ENCODE measurements at places on chromosomes 5 and 9. TPM values are rescaled to one million over a fixed set of nuclear protein-coding genes. Genes with fewer than 3 reads are reported as not detected.
A peak's percentile ranks its signal among the peaks of the same experiment; 100 is the strongest.

The SLC2A6 gene
- total RNA-seq = 3.4 TPM

The KIF4B gene
- total RNA-seq = not detected

DNA sequence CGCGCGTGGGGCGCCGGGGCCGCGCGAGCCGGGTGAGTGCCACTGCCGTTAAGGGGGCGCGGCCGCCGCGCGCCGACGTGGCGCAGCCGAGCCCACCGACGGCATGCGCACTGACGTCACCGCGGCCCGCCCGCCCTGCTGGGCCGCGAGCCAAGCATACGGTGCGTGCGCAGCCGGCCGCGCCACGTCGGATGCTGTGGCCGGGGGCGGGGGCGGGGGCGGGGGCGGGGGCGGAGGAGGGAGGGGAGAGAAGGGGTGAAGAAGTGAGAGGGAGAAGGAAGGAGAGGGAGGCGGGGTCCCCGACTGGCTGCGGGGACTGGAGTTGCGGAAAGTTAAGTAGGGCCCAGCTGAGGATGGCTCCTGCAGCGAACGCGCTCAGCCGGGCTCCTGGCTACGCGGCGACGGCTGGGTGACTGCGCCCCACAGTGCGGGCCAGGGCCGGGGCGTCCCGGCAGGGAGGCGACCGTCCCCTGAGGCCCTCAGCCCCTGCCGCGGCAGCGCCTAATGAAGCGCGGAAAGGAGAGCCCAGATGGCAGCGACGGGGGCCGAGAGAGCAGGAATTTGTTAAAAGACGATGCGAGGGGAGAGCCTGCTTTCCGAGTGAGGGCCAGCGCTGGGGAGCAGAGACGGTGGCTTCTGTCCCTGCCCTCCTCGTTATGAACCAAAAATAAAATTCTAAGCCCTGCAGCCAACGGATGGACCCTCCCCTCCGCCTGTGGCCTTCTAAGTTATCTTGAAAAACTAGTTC lies at the start of gene DAP:
DAP (minus strand) TSS at position 50 of the 748 bp plus-strand sequence. CDS start 166 bp downstream, outside the sequence.
- H3K4me1 ChIP-seq = peaks cover 35% of the 10 kb centered on the region
- peak within 1 kb of the TSS; percentile 91 for H3K4me3 ChIP-seq
- no peaks in the 10 kb centered on the region for H3K27me3 ChIP-seq
- peak; percentile 95 for DNase-seq
- no peaks in the 10 kb centered on the region for H3K36me3 ChIP-seq

GRCh38 chr9:111900151-111900857 lies 3.7 kb downstream of the UGCG start:
- no peak for DNase-seq
- H3K27ac ChIP-seq = no peak overlapping the region
- peaks cover 31% of the 10 kb centered on the region for H3K4me1 ChIP-seq

- H3K4me3 ChIP-seq = no peak overlapping the region
- H3K36me3 ChIP-seq = peaks cover 2% of the 10 kb centered on the region
- peaks cover 10% of the 10 kb centered on the region for H3K4me1 ChIP-seq
Observed at GRCh38 chr9:22084336-22085035, 75.4 kb upstream of the CDKN2B start.

GRCh38 chr5:143277536-143277935 lies 126.0 kb downstream of the NR3C1 start:
- no peaks in the 10 kb centered on the region for H3K27me3 ChIP-seq
- H3K36me3 ChIP-seq = peaks cover 6% of the 10 kb centered on the region
- H3K27ac ChIP-seq = no peak overlapping the region

The CCDC171 gene
- 1.5 TPM for total RNA-seq

DNA sequence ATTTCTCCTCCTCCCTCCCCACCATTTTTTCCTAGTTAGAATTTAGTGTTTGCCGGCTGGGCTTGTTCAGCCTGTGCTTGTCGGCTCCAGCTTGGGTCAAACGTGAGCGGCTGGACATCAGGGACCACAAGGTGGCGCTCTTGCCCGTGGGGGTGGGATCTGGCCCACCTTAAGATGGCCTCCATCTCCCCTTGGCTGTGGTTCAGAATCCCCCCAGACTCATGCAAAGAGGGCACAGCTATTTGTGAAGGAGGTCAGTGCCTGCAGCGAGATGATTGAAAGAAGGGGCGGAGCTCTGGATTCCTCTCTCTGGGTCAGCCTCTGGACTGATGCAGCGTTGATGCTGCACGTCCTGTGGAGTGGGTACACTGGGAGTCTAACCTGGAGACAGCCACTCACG lies 283.3 kb upstream of the TUT7 start:
- H3K4me1 ChIP-seq = no peaks in the 10 kb centered on the region
- DNase-seq = no peak
- H3K4me3 ChIP-seq = no peak overlapping the region
- H3K27me3 ChIP-seq = peaks cover 49% of the 10 kb centered on the region
- H3K36me3 ChIP-seq = no peaks in the 10 kb centered on the region

DNA sequence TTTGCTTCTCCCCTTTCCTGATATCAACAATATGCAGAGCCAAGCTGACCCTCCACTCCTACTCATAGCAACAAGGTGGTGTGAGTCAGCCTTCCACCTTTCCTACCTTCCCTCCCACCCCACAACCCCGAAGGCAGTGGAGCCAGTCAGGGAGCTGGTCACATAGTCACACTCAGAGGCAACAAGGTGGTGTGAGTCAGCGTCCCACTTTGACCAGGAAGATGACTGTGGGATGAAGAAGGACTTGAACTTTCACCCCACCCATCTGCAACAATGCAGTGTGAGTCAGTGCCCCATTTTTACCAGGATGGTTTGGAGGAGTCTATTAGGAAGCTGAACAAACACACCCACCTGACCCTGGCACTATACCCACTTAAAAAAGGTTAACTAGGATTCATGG lies 30.1 kb upstream of the ZNF782 start:
- H3K4me1 ChIP-seq = no peaks in the 10 kb centered on the region
- no peak for DNase-seq
- peaks cover 3% of the 10 kb centered on the region for H3K36me3 ChIP-seq

The RANBP3L gene
- total RNA-seq = not detected

The EIF4EBP3 gene
- 14.0 TPM for total RNA-seq

DNA sequence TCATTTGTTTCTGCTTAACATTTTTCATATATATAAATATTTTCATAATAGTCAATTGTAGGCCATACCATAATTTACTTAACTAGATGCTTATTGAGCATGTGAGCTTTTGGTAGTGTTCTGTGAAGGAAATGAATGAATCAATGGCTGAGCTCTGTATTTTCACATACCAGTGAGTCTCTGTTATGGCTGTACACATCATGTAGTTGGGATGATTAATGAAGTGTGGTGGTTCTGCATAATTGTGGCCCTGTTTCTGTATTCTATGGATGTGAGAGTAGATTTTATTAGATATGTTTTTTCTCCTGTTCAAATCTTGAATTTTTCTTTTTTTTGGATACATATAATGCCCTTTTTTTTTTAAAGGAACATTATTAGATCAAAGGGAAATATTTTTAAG lies 56.2 kb downstream of the CTNNA1 start:
- H3K4me1 ChIP-seq = peaks cover 8% of the 10 kb centered on the region
- no peak overlapping the region for H3K4me3 ChIP-seq
- no peaks in the 10 kb centered on the region for H3K27me3 ChIP-seq
- H3K36me3 ChIP-seq = peaks cover 2% of the 10 kb centered on the region

The SCGB3A2 gene
- total RNA-seq = not detected

DNA sequence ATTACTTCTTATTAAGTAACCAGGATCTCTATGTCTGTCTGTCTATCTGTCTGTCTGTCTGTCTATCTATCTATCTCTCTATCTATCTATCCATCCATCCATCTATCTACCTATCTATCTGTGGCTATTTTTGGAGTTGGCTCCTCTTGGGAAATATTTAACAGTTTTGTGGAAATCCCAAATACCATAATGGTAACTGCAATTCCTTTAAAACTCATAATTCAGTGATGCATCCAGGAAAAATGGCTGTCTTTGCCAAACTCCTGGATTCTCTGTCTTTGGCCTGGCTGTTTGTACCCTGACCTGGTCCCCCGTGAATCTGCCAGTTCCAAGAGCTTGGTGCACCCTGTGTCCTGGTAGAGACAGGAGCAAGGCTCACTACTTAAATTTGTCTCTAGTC lies 197.0 kb downstream of the PCSK1 start:
- no peaks in the 10 kb centered on the region for H3K36me3 ChIP-seq
- H3K27me3 ChIP-seq = peaks cover 19% of the 10 kb centered on the region
- no peaks in the 10 kb centered on the region for H3K4me1 ChIP-seq
- no peak overlapping the region for H3K4me3 ChIP-seq
- no peak for DNase-seq

DNA sequence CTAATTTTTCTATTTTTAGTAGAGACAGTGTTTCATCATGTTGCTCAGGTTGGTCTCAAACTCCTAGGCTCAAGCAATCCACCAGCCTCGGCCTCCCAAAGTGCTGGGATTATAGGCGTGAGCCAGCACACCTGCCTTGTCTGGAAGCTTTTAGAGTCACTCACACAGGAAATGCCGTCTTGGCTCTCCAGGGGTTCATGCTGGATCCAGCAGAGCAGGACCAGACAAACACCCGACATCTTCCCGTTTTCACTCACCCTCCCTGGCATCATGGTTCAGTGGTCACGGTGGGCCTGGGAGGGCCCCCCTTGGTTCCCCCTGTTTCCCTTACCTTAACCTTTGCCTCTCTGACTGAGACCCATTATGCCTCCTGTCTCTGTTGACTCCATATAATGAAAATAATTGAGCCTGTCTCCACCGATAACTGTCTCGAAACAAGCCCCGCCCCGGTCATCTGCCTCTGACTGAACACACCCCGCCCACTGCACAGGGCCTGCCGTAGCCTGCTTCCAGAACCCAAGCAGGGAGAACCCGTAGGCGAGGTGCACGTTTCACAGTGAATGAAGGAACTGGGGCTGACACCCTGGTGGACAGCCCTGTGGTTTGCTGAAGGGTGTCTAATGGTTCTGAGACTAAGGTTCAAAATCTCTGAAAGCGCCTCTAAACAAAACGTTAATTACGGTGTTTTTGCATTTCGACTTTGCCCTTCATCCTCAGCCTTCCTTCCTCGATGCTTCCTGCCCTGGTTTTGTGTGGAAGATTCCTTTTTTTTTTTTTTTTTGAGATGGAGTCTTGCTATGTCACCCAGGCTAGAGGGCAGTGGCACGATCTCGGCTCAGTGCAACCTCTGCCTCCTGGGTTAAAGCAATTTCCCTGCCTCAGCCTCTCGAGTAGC lies 39.7 kb upstream of the SPRY4 start:
- no peak for DNase-seq
- no peaks in the 10 kb centered on the region for H3K27me3 ChIP-seq
- H3K4me3 ChIP-seq = no peak overlapping the region
- no peaks in the 10 kb centered on the region for H3K36me3 ChIP-seq

The SPATA31E1 gene
- not detected for total RNA-seq

DNA sequence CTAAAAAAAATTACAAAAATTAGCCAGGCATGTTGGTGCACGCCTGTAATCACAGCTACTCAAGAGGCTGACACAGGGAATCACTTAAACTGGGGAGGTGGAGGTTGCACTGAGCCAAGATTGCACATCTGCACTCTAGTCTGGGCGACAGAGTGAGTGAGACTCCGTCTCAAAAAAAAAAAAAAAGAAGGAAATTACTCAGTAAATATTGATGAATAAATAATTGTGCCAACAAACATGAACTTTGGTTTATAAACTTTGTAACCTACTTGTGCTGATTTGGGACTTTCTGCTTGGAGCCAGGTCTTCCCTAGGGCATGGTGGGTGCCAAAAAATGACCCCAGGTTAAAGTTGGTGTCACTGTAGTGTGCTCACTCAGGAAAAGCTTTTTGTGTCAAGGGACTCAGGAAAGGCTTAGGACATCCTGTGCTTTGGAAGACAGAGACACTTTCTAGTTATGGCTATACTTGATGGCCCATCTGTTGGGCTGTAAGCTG lies 19.0 kb downstream of the ABLIM3 start:
- no peak overlapping the region for H3K4me3 ChIP-seq
- no peaks in the 10 kb centered on the region for H3K36me3 ChIP-seq
- peaks cover 38% of the 10 kb centered on the region for H3K27me3 ChIP-seq
- H3K27ac ChIP-seq = no peak overlapping the region
- DNase-seq = no peak

DNA sequence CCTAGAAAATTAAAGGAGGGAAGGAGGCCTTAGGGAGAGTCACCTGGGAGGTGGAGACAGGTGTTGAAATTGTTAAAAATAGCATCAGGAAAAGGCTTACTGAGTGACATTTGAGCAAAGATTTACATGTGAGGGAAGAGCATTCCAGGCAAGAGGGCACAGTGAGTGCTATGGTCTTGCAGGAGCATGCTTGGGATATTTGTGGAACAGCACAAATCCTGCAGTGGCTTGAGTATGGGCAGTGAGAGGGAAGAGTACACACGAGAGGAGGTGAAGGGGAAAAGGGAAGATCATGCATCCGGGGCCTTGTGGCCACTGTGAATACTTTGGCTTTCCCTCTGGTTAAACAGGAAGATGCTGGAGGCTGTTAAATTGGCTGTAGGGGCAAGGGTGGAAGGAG lies 36.6 kb downstream of the ACER2 start:
- no peak overlapping the region for H3K4me3 ChIP-seq
- peaks cover 23% of the 10 kb centered on the region for H3K4me1 ChIP-seq
- H3K36me3 ChIP-seq = peaks cover 12% of the 10 kb centered on the region
- H3K27me3 ChIP-seq = no peaks in the 10 kb centered on the region
- DNase-seq = no peak

The AK8 gene
- not detected for total RNA-seq

DNA sequence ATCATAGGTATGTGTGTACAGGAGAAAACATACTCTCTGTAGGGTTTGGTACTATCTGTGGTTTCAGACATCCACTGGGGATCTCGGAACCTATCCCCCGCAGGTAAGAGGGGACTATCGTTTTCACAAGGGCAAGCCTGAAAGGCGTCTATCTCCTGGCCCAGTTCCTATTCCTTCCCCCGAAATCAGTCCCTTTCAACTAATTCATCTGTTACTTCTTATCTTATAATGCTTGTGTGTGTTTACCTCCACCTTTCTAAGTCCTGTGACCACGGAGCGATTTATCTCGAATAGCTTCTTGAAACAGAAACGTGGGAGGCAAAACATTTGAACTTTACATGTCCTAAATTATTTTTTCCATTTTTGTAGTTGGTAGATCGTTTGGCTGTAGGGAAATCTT lies 11.4 kb downstream of the ABO start:
- H3K27me3 ChIP-seq = peaks cover 40% of the 10 kb centered on the region
- peaks cover 6% of the 10 kb centered on the region for H3K36me3 ChIP-seq
- H3K4me3 ChIP-seq = no peak overlapping the region
- H3K4me1 ChIP-seq = peaks cover 8% of the 10 kb centered on the region
- H3K27ac ChIP-seq = no peak overlapping the region

The PITX1 gene
- total RNA-seq = not detected

The UBE2QL1 gene
- not detected for total RNA-seq

- H3K27me3 ChIP-seq = no peaks in the 10 kb centered on the region
- no peak overlapping the region for H3K4me3 ChIP-seq
- no peak overlapping the region for H3K27ac ChIP-seq
- no peaks in the 10 kb centered on the region for H3K4me1 ChIP-seq
- peaks cover 3% of the 10 kb centered on the region for H3K36me3 ChIP-seq
- DNase-seq = no peak
Observed at GRCh38 chr9:130640681-130641080, 23.7 kb upstream of the PRDM12 start.

GRCh38 chr9:127972236-127972871 lies 8.4 kb downstream of the EEIG1 start:
- H3K27ac ChIP-seq = peak overlapping the region; percentile 99
- no peaks in the 10 kb centered on the region for H3K27me3 ChIP-seq
- peaks cover 4% of the 10 kb centered on the region for H3K36me3 ChIP-seq
- DNase-seq = no peak

GRCh38 chr9:113254991-113255390 lies 20.4 kb downstream of the CDC26 start:
- no peaks in the 10 kb centered on the region for H3K27me3 ChIP-seq
- no peak for DNase-seq
- H3K4me3 ChIP-seq = no peak overlapping the region

- H3K4me3 ChIP-seq = no peak overlapping the region
- DNase-seq = no peak
- no peaks in the 10 kb centered on the region for H3K36me3 ChIP-seq
- H3K27ac ChIP-seq = no peak overlapping the region
- H3K27me3 ChIP-seq = no peaks in the 10 kb centered on the region
Observed at GRCh38 chr5:136067422-136067821, 38.6 kb downstream of the TGFBI start.
